ENCODE measurements at places on chromosomes 5 and 9.

- DNase-seq, result no peak
Measured at GRCh38 chr5:64678374-64678773, 11.9 kb upstream of the SHISAL2B start.

DNA sequence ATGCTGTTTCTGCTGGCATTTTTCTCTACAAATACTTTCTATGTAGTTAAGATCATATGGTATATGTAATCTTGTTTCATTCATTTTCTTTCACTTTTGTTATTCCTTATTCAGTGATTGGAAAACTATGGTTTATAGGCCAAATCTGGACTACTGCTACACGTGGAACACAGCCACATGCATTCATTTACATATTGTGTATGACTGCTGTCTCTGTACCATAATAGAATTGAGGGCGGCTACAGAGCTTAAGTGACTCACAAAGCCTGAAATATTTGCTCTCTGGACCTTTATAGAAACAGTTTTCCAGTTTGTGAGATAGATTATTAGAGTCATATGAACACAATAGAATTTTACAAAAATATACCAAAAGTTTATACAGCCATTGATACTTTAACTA, 133.6 kb upstream of the CDKN2B start:
- no peak for DNase-seq

DNA sequence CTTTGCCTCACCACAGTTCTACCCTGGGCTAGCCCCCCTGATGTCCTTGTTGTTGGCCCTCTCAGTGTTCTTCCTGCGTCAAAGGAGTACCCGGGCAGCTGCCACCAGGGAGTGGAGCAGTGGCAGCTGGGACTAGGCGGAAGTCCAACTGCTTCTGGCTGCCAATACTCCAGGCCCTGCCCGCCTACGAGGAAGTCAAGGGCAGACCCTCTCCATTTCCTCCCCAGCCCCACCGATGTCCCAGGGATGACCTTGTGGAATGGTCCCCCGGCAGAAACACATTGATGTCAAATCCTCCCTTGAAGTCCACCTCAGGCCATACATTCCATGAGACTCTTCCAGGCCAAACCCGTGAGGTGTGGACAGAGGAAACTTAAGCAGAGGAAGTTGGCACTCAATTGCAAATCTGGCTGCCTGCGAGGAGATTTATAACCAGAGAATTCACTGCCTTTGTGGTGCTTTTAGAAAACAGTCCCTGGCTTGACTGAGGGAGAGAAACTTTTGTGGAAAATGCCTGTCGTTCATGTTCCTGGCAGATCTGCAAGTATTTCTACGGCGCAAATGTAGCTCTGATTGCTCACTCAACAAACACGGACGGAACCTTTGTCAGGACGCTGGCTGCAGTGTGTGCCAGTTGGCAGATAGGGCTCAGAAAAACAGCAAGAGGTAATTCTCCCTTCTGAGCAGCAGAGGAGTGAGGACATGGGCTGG, 339.7 kb downstream of the RAB3C start:
- DNase-seq, result no peak

GRCh38 chr9:130869250-130869649, 27.4 kb downstream of the QRFP start:
- no peak for DNase-seq

DNA sequence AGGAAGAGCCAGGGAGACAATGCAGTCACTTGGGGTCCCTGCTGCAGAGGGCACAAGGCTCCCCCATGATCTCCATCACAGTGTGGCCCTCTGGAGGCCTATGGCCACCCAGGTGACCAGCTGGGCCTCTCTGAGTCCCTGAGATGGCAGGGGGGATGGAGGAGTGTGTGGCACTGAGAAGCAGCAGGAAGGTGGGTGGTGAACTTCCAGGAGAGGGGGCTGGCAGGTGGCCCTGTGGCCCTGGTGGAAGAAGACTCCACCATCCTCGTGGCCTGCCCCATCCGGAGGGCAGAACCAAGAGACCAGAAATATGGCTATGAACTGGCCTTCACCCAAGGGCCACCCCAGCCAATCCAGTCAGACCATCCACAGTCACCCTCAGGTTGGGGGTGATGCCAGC, 31.7 kb upstream of the AFAP1L1 start:
- DNase-seq, result no peak

- DNase-seq, result no peak
Measured at GRCh38 chr5:113292462-113292861, 142.3 kb downstream of the TSSK1B start.

DNA sequence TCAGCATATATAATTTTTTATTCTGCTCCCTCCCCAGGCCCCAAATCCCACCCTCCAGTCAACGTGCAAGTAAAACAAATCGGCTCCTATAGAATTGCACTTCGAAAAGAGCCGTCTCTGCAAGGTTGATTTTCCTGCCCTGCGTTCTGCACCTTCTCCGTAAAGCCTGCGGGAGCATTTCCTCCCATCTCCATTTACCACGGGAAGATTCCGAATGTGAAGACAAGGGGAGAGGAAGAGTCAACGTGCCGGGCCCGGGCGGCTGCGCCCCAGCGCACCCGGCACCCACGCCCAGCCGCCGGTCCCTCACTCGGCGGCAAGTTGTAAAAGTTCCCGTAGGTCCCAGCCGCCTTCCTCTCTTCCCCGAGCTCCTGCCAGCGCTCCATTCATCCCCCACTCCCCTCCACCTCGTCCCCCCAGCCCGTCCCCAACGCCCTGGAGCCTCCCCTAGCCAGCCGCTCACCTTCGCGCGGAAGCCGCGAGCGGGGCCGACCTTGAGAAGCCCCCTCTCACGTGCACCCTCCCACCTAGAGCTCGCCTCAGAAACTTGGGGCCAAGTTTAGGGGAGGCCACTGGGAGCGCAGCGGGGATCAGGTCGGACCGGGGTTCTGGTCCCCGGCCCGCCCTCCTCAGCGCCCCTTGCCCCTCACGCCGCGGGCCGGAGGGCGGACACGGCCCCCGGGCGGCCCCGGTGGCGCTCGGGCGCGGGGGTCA, 431 bp downstream of the BNC2 start:
- DNase-seq, result no peak

DNA sequence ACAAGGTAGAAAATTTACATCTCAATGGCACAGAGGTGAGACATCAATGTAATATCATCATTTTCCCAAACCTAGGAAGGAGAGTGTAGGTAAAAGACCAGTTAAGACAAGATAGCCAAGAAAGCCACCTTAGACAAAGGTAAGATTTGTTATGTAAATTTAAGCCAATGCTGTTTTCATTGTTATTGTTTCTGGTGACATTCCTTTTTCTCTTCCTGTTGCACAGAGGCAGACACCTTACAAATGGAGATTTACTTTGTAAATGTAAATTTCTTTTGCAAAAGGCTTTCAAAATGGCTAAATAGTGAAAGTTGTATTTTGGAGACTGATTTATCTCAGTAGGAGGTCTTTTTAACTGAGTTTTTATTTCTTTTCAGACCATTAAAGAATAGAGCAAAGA, 159.1 kb downstream of the YIPF5 start:
- no peak for DNase-seq

- no peak for DNase-seq
Measured at GRCh38 chr5:92559781-92560180, 1021.2 kb downstream of the NR2F1-AS1 start.

- no peak for DNase-seq
Measured at GRCh38 chr9:82716821-82717220, 346.1 kb downstream of the RASEF start.

GRCh38 chr5:138900281-138900965, 25.3 kb upstream of the LRRTM2 start:
- no peak for DNase-seq

DNA sequence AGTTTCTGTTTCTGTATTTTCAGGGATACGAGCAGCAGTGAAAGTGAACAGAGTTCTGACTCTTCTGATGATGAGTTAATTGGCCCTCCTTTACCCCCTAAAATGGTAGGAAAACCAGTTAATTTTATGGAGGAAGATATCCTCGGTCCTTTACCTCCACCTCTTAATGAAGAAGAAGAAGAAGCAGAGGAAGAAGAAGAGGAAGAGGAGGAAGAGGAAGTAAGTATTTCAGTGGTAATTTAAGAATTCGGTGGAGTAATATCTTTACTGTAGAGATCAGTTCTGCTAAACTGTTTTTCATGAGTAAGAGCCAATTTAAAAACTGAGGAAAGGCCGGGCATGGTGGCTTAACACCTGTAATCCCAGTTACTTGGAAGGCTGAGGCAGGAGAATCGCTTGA, 17.2 kb downstream of the WDR70 start:
- no peak for DNase-seq

DNA sequence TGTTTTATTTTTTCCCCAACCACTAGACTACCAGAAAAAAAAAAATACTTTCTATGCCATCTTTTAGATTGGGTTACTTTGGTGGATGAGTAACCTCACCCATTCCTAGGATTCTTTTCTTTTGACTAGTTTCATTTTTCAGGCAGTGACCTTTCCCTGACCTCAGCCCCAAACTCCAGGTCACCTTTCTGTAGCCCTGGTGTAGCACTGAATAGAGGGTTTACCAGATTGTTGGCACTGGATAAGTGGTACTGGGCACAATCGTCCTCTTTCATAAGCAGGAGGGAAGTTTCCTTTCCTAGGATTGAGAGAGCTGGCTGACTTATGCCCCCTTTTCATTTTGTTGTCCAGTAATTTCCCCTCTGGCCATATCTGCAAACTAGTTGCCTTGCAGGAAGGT, 169.4 kb upstream of the TMEM161B start:
- no peak for DNase-seq

DNA sequence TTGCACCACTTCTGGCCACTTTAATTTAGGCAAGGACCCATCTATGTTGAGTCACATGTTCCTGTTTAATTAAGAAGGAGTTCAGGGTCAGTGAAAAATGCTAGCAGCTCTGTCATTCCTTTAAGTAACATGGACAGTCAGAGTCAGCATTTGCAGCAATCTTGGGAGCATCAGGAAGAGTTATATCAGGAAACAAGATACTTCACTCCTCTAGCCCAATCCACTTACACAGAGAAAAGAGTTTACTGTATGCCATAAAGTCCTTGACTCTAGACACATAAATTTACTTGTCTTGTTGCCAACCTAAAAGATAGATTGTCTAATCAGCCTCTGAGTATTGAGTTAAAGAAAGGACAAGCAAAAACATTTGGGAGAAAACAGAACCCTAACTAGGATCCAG, 266.7 kb downstream of the PJA2 start:
- DNase-seq, result no peak

- DNase-seq, result no peak
Measured at GRCh38 chr5:142934051-142934762, 164.0 kb downstream of the ARHGAP26 start.

GRCh38 chr9:125494653-125494915, 212.4 kb downstream of the MAPKAP1 start:
- DNase-seq, result no peak

GRCh38 chr5:74040065-74040551, 414.1 kb downstream of the ARHGEF28 start:
- DNase-seq, result no peak

- DNase-seq, result no peak
Measured at GRCh38 chr5:75363111-75363510, 26.1 kb downstream of the HMGCR start.

GRCh38 chr5:72478684-72479083, 28.5 kb downstream of the ZNF366 start:
- DNase-seq, result no peak

GRCh38 chr9:82281066-82281465, 292.5 kb downstream of the SPATA31D1 start:
- DNase-seq, result no peak
